ENCODE measurements at places on chromosomes 6 and 20.

- DNase-seq = peak; percentile 50
Observed at GRCh38 chr20:62808211-62808865, 3.7 kb downstream of the OGFR start.

DNA sequence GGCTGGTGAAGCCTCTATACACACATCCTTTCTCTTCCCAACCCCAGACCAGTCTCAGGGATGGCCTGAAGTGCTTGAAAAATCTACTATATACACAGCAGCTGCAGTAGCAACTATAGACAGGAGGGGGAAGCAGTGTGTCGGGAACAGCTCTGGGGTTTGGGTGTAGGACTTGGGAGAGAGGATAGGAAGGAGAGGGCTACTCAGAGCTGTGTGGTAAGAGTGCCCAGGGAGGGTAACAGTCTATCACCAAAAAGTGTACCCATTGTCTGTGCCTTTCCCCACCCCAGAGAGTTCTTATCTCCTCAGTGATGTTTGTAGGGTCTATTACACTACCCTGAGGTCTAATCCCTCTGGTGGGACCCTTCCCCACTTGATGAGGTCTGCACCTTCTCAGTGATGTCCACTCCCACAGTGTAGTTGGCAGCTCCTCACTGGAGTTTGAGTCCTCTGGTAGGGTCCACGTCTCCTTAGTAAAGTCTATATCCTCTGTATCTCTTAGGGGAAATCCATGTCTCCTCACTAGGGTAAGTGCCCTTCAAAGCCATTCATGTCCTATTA lies 1.5 kb upstream of the GGT7 start:
- no peak for DNase-seq

DNA sequence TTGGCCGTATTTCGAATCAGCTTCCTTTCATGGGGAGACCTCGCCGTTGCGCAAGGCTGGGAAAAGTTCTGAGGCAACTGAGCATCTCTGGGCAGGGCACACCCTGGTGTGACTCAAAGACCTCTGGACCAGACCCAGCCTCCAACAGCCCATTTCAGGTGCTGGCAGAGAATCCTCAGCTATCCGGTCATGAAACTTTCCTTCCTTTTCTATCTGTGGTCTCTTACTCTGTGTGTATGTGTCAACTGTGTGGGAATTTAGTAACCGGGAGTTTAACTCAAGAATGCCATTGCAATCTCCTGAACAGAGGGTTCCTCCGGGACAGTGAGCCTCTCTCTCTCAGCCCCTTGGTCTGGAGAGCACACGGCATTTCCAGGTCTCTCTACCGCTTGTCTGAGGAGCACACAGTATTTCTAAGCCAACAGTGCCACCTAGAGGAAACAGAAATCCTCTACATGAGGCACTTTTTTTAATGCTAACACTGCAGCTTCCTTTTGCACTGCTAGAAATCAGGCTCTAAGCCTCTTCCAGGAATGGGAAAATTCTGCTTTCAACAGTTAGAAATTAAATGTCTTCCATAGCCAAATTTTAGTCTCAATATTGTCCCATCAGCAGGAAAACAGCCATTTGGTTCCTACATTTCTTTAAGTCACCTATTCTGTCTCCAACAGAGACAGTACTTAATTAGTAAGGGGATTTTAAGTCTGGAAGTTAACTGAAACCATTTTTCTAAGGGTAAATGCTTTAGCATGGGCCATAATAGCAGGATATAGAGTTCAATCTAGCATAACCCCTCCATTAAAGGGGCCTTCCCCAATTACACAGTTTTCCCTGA lies 32.7 kb downstream of the PLN start:
- DNase-seq = peak; percentile 11

DNA sequence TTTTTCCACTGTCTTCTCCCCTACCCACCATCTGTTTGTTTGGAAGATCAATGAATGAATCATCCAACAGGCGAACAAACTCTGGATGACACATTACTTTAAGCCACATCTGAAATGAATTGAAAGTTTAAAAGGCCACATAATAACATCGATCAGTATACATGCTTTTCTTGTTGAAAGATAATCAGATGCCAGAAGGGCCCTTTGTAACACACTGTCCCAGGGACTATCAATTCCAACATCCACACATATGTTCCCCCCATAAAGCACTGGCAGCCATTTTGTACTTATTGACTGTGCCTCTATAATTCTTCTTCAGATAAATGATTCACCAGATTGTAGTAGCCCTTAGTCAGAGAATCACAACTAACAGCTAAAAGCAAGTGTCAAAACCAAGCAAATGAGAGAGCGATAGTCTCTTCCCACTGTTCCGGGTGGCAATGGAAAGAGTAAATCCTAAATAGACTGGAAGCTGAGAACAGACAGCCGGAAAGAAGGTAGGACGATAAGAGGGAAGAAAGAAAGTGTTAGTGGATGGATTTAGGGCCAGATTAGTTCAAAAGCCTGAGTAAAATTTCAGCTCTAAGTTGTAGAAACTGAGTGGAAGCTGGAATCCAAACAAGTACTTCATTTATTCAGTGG lies 184.9 kb upstream of the TENT5A start:
- no peak for DNase-seq

- no peak for DNase-seq
Observed at GRCh38 chr6:20790032-20790791, 256.0 kb downstream of the CDKAL1 start.

DNA sequence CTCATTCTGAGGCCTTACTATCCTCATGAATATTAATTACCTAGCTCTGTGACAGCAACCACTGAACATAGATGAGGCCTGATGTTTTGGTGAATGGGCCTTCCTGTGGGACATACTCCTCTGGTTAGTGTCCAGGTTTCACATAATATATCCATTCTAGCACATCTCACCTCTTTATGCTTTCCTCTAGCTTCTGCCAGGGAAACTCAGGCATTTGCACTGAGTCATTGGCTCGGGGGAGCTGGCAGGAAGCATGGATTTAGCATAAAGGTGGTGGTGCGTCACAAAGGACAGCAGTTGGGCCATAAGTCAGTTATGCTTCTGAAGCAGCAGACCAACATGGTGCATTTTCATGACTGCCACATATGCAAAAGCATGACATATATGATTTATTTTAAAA lies 37.5 kb upstream of the TMEM170B start:
- no peak for DNase-seq

DNA sequence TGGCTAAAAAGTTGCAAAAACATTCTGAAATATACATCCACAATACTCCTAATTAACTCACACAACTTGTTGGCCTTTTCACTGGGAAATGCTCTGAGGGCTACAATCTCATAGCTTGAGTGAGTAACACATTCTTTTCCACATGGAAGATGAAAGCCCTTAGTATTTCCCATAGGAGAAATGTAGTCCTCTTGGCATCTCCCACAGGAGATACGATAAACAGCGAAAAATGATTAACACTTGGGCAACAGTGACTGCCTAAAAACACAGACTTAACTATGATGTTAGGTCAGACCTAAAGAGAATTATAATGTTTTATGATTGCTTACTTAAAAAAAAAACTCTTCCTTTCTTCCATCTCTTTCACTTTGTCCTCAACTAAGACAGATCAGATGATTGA lies 9.0 kb downstream of the MYLK4 start:
- no peak for DNase-seq

DNA sequence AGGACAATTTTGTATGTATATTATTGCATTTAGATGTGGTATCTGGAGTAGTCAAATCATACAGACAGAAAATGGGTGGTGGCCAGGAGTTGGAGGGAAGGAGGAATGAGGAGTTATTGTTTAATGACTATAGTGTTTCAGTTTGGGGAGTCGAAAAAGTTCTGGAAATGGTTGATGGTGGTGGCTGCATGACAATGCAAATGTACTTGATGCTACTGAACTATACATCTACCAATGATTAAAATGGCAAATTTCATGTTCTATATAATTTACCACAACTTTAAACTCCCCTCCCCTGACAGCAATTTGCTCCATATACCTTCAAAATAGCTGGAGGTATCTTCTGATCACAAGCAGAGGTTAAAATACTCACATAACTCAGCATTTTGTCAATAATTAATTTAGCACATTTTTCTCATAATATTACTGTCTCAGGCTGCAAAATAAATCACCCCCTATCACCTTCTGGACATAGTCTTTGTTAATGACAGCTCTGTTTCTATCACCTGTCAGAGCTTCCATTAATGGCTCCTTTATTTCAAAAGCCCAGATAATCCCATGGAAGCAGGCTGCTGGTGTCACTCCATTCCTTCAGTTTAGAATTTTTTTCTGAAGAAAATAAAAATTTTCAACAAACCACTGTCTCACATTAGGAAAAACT lies 25.7 kb upstream of the RHAG start:
- DNase-seq = no peak

- no peak for DNase-seq
Observed at GRCh38 chr20:41645372-41645771, 27.2 kb upstream of the CHD6 start.

DNA sequence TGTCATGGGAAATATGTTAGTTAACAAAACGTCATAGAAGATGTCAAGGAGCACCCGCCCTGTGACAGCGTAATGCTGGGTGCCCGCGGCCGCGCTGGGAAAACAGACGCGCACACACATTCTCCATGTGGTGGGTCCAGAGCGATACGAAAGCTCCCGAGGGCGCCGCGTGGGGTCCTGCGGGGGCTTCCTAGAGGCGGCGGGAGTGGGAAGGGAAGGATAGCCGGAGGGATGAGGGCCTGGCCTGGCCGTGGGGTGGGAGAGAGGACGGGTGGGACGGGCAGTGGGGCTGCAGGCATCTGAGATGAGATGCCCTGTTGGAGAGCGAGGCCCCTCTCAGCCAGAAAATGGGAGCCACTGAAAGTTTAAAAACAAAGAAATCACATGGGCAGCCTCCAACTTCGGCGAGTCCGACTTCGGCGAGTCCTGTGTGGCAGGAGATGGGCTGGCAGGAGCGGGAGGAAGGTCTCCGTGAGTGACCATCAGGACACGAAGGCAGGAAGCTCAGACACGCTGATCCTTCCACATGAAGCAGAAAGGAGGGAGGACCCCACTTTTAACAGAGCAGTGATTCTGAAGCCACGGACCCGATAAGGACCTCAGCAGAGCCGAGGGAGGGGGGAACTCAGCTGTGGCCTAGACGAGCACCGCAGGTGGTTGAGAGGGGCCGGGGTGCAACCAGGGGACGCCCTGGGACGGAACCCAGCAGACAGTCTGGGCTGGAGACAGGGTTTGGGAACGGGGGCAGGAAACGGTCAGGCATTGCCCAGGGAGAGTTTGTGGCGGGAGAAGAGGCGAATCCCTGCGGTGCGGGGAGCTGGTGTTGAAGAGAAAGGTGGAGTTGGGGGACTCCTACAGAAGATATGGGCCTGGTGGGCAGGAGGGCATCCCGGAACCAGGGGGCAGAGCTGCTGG lies 114.1 kb upstream of the FRMD1 start:
- DNase-seq = no peak
